ENCODE measurements at places on chromosomes 7 and 10.
A peak's percentile ranks its signal among the peaks of the same experiment; 100 is the strongest.

GRCh38 chr7:73437621-73438416, 4.2 kb downstream of the FZD9 start:
- DNase-seq, result no peak

DNA sequence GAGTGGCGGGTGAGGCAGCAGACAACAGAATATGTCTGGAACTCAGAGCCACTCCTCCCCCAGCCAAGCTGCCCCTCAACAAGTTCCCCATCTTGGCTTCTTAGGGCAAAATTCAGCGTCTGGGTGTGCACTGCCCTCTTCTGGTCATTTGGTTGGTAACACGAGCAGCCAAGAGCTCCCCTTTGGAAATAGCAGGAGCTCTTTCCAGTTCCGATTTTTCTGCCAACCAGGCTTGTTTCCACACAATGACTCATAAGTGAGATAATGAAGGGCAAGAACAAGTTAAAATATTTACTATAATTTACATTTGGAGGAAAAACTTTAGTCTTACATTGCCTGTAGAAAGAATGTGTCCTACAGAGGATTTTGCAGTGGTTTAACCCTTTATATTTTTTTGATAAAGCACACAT, 70.5 kb downstream of the ADCYAP1R1 start:
- DNase-seq, result peak; percentile 21

DNA sequence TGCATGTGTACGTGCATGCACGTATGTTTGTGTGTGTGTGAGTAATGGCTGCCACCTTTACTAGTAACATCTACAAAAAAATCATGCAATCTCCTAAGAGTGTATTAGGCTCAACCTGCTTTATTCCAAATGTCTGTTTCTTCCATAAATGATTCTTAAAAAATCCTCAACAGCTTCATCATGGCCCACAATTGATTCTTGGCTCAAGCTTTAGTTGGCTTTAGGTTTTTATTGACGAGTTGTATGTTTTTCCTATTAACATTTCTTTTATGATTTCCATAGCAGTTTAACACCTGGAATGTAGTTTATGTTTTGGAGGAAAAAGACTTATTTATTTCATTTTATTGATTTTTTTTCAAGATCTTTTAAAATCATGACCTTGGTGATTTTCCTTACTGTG, 121.9 kb upstream of the RAB18 start:
- no peak for DNase-seq

- DNase-seq, result no peak
These were observed 20.5 kb upstream of the ASB15 start for GRCh38 chr7:123581162-123581459.

GRCh38 chr7:132547821-132548220, 28.4 kb downstream of the PLXNA4 start:
- no peak for DNase-seq

GRCh38 chr10:77799352-77799751, 127.2 kb downstream of the DLG5 start:
- peak; percentile 50 for DNase-seq

DNA sequence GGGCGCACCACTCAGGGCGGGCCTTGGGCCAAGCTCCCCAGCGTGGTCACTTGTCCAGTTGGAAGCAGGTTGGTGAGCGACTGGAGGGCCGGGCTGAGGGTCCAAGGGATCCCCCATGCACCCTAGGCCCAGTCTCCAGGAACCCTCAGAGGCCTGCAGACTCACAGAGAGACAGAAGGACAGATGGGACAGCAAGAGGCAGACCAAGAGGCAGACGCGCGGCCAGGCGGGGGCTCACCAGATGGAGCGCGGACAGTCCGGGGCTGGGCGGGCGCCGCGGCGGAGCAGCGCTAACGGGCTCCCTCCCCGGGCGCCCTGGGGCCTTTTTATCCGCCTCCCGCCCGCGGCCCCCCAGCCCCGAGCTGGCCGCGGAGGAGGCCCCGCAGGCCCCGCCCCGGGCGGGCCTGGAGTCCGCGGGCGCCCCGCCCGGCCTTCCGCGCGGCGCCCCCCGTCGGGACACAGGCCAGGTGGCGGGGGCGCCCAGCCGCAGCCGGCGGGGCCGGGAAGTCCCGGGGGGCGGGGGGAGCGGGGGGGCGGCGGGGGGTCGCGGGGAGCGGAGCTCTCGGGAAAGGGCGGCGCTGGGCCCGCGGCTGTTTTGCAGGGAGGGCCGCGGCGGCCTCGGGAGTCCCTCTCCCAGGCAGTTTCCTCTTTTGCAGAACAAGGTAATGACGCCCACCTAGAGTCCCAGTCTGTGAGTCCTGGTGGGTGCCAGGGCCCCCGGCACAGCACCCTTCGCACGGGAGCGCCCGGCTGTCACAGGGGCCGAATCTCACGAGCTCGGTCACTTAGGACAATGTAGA, at the start of gene LOXL4:
Gene LOXL4, minus strand, starts transcription at position 301 of the 800 bp plus-strand sequence. CDS start 5,175 bp downstream, outside the sequence.
- DNase-seq, result no peak

- no peak for DNase-seq
These were observed 223.6 kb downstream of the MDFIC start for GRCh38 chr7:115145512-115145911.

GRCh38 chr10:71849461-71849908, 1.6 kb downstream of the PSAP start:
- no peak for DNase-seq

GRCh38 chr10:71442000-71442399, 45.3 kb downstream of the CDH23 start:
- no peak for DNase-seq

GRCh38 chr10:290026-290725, 154.9 kb downstream of the ZMYND11 start:
- no peak for DNase-seq

- DNase-seq, result no peak
These were observed 29.7 kb downstream of the IL15RA start for GRCh38 chr10:5947471-5948207.

DNA sequence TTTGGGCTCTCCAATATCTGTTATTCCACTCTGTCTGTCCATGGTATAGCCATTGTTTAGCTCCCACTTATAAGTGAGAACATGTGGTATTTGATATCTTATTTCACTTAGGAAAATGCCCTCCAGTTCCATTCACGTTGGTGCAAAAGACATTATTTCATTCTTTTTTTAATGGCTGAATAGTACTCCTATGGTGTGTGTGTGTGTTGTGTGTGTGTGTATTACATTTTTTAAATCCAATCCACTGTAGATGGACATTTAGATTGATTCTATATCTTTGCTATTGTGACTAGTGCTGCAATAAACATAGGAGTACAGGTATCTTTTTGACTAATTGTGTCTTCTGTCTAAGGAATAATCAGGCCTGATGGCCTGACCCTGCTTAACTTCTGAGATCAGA, 7.4 kb upstream of the CPED1 start:
- no peak for DNase-seq

DNA sequence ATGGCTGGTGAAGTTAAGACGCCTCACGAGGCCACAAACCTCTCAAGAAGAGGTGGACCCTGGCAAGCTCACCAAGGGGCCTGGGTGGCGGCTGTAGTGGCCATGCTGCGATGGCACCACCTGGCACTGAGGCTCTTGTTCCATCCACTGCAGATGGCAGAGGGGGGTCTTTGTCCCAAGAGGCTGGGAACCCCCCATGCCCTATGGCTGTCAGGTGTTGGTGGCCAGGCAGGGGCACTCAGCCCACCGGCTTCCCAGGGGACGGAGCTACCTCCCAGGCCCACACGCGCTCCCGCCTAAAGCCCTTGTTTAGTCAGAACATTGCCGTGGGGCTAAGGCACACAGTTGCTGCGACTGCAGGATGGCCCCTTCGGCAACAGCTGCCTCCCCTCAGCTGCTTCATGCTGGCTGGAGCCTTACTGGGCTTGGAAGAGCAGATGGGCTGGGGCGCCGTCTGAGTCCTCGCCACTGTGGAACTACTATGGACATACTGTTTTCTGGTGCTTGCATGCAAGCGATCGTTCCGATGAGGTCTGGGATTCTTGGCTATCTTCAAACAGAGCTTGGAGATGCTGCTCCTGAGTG, 46.8 kb downstream of the DPYSL4 start:
- DNase-seq, result no peak

DNA sequence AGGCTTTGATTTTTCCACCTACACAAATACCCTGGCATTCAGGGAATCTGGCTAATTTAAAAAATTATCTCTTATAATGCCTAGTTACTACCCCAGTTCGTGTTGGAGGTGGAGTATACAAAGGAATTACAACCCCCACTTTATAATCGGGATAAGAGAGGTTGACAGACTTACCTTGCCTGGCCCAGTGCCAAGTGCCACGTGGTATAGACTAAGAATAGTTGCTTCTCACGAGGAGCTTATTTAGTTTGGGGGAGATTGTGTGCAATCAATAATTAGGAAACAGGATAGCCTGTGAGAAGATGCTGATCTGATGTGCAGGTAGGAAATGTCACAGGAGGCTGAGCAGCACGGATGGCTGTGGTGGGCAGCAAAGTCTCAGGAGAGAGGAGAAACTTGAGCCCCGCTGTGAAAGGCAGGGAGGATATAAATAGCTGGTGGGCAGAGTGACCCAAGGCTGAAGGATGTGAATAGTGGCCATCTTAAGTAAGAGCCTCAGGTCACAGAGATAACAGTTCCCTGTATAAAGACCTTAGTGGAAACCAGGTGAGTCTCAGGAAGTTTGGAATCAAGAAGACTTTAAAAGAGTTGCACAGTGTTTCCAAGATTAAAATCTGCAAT, 11.3 kb upstream of the ATXN7L1 start:
- DNase-seq, result no peak

DNA sequence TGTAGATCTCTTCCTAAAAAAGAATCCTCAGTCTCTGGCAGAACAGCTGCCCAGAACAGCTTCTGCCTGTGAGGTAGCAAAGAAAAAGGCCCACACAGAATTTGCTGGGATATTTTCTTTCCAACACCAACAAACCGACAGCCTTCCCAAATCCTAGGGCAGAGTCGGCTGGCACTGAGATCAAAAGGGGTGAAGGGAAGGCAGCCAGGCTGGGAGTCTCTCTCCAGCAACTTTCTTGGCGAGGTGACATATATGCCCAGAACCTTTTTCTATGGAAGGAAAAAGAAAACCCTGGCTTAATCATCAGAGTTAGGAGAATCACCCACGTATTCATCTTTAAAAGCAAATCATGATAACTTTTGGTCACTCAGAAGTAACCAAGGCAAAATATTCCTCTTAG, 279.6 kb downstream of the DNAJB6 start:
- no peak for DNase-seq

- no peak for DNase-seq
These were observed 4.4 kb upstream of the FZD9 start for GRCh38 chr7:73429215-73429614.

- no peak for DNase-seq
These were observed 131.7 kb downstream of the DGKI start for GRCh38 chr7:137715121-137715520.

DNA sequence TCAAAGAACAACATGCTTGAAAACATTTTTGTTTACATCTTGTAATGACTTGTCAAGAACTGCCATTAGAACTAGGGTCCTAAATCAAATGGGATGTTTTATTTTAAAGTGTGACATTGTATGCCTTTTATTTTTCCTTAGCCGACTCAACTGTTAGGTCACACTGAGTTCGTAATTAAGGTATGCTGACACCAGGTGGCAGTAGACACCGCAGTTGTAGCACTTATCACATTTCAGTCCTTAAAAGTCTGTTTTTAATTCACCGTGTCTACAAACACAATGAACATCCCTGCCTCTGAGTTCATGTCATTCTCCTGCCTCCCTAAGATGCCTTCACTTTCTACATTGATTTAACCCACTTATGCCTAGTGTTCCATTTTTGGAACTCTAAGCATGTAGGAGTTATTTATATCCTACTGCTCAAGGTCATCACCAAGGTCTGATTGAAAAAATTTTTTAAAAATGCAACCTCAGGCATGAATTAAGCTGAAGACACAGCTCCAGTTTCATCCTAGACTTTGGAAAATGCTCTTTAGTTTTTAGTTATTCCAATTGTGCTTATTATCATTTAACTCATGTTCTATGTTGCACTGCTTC, 186.1 kb downstream of the BMPER start:
- DNase-seq, result peak; percentile 0

- no peak for DNase-seq
These were observed 15.8 kb downstream of the MAT1A start for GRCh38 chr10:80273523-80274170.

DNA sequence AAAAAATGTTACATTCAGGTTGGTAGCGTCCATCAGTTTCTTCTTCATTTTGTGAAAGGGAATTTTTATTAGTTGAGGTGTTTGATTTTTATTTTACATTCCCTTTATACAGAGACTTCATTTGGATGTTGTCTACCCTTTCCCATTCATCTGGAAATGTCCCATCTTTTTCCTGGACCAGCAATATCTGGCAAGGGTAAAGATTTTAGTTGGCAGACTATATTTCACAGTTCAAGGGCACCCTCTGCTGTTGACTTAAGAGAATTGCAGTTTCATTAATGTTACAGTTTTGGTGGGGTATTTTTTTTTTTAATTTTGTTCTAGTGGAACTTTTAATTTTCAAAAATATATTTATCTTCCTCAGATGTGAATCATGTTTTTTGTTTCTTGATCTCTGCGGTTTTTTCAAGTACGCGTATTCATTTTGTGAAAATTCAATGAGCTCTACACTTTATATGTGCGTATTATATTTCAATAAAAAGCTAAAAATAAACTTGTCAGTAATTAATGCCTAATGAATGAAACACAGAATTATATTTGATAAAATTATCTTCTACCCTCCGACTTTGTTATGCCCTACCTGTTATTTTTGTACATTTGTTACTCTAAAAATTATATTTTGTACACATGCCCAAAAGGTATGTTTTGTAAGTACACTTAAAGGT, 97.9 kb upstream of the KLF14 start:
- peak; percentile 43 for DNase-seq

DNA sequence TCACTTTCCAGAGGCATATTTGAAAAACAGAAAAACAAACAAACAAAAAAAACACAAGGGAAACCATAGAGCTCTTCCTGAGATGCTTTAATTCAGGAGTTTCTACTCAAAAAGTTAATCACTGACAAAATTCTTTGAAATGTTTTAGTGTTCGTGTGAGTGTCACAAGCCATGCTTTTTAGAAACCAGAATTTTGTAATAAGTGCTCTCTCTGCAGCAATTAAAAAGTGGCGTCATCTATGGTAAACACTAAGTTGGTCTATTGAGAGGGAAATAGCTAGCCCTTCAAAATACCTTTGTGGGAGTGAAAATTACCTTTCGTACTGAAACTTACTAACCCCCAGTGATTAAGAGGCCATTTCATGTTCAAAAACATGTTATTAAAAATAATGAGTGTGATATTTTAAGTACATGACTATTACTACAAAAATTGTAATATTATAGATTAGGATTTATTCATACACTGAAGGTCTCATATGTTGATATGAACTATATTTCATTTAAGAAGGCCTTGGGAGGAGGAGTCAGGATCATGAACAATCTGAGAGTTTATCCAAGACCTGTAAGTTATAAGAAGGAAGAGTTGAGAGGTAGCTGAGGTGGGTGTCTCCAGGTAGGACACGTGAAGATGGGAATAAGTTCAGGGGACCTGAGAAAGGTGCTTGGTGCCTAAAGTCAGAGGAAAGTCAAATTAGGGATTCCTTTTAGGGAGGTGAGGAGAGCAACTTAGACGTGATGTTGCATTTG, 94.6 kb downstream of the PPP1R9A start:
- no peak for DNase-seq

GRCh38 chr7:22697876-22698606, 29.0 kb upstream of the IL6 start:
- DNase-seq, result peak; percentile 36

All from CD4-positive, alpha-beta T cell treated with Interleukin-2 at 100 ng/mL for 4 hours (primary cell).